ENCODE measurements at places on chromosomes 4 and X.

- DNase-seq = no peak
These were observed 9.7 kb upstream of the SEC24D start for GRCh38 chr4:118845552-118846050.

- no peak for DNase-seq
These were observed 10.1 kb downstream of the RADX start for GRCh38 chrX:106621836-106622235.

DNA sequence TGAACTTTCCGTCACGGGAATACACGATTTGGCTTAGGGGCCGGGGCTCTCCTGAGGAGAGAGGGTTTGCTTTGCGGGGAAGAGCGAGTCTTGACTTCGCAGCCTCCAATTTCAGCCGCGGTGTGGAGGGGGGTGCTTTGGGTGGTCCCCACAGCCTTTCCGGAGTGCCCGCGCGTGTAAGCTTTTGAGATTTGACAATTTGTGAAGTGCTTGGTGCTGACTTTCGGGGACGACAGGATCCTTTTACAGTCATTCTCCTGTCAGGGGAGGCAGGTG lies 355 bp downstream of the SCML1 start:
- DNase-seq = no peak

- no peak for DNase-seq
These were observed 1003.5 kb downstream of the STPG2 start for GRCh38 chr4:97139791-97140190.

- DNase-seq = no peak
These were observed 7.8 kb downstream of the SERTM2 start for GRCh38 chrX:111519215-111519614.

DNA sequence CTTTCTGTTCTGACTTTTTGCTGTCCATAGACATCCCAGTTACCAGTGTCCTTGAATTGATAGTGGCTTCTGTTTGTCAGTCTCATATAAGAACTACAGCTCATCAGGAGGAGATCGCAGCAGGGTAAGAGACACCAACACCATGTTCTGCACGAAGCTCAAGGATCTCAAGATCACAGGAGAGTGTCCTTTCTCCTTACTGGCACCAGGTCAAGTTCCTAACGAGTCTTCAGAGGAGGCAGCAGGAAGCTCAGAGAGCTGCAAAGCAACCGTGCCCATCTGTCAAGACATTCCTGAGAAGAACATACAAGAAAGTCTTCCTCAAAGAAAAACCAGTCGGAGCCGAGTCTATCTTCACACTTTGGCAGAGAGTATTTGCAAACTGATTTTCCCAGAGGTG lies 30.1 kb downstream of the GUCY1A1 start:
- DNase-seq = no peak

GRCh38 chrX:96424007-96424406 lies 260.6 kb upstream of the DIAPH2 start:
- DNase-seq = no peak

- DNase-seq = no peak
These were observed 2.7 kb upstream of the MAML3 start for GRCh38 chr4:140156529-140157171.

DNA sequence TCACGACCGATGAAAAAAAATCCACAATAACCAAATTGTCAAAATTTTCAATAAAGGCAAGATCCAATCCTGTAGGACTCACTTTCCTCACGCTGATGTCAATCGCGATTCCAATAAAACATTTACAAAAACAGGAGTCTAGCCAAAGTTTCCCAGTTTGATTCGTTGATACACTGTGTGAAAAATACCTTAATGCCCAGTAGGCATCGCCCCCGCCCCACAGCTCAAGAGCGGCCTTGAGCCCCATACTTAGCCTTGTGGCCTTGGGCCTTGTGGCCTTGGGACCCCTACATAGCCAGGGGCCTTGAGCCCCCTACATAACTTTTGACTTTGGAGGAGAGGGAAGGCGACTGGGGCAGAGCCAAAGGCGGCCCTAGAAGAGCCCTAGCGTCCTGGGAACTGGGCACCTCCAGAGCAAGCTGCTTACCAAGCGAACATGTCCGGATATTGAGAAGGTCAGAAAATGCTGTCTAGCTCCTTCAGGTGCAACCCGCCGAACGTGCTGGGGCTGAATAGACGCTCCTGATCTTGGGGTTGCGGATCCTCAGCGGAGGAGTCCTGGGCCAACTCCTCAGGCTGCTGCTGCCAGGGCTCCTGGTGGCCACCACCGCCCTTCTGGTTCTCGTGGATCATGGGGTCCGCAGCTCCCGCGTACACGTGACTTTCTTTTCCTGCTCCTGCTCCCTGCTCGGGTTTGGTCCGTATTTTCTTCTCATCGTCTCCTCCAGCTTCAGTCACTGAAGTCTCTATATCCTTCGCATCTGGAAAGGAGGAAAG lies 62.9 kb downstream of the RHOXF2B start:
- DNase-seq = no peak

GRCh38 chrX:105973387-105973739 lies 65.2 kb downstream of the SERPINA7 start:
- DNase-seq = no peak

DNA sequence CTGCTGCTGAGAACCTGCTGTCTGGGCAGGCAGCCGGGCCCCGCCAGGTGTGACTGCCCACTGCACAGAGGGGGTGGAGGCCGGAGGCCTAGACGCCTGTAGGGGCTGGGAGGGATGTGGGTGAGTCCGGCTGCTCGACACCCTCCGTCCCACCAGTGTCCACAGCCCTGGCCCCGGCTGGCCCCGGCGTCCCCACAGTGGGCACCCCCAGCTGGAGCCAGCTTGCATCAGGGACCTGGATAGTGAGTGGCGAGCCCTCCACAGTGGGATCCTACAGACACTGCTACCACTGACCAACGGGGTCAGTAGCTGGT lies 34.7 kb upstream of the SPON2 start:
- DNase-seq = no peak

GRCh38 chr4:7872264-7872771 lies 67.3 kb downstream of the AFAP1 start:
- no peak for DNase-seq
